ENCODE measurements at places on chromosomes 4 and X. TPM values are rescaled to one million over a fixed set of nuclear protein-coding genes. Genes with fewer than 3 reads are reported as not detected.

PCDH19 gene
- total RNA-seq = 31.0 TPM

PAGE4 gene
- total RNA-seq = not detected

NPY2R gene
- total RNA-seq = 1.3 TPM

RPA4 gene
- total RNA-seq = 2.8 TPM

PPBP gene
- total RNA-seq = 1.6 TPM
